ENCODE measurements at places on chromosomes 7 and 10.

- DNase-seq = no peak
These were observed 331.5 kb downstream of the CXCL12 start for GRCh38 chr10:44053391-44053790.

DNA sequence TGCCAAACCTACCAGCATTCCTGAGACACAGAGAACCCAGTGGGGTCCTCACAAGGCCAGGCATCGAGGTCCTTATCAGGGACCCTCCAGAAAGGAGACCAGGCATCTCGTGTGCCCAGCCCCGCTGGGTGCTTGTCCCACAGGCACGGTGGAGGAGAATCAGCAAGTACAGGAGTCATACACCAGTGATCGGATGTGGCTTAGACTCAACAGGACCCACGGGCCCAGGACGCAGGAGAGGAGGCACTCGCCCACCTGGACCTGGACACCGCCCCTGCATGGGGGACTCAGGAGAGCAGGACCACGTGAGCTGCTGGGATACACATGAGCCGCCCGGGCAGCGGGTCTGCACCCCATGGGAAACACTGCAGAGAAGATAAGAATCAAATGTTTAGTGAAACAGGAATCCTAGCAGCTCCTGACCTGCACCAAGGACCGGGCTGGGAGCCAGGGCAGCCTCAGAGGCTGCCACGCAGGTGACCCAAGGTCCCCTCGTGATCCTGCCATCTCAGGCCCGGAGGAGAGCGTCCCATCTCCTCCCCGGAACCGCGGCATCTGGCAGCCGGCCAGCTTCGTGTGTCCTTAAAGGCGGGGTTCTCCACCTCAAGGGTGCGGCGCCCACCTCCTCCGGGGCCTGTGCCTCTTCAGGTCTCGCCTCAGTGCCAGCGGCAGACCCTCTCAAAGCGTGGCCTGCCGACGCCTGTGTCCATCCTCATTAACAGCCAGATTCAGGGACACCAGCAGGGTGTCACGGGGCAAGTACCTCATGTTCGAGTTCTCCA, 59.2 kb downstream of the FOXL3 start:
- no peak for DNase-seq

DNA sequence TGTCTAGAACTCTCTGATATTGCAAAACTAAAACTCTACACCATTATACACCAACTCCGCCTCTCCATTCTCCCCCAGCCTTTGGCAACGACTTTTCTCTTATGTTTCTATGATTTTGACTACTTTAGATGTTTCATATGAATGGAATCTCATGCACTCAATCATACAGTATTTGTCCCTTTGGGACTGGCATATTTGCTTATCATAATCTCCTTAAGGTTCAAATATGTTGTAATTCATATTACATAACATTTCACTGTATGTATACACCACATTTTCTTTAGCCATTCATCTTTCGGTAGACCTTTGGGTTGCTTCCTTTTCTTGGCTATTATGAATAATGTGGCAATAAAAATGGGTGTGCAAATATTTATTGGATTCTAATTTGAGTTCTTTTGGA, 164.4 kb downstream of the ARL4A start:
- DNase-seq = no peak

- no peak for DNase-seq
These were observed 844 bp downstream of the GRM3 start for GRCh38 chr7:86644282-86645224.

DNA sequence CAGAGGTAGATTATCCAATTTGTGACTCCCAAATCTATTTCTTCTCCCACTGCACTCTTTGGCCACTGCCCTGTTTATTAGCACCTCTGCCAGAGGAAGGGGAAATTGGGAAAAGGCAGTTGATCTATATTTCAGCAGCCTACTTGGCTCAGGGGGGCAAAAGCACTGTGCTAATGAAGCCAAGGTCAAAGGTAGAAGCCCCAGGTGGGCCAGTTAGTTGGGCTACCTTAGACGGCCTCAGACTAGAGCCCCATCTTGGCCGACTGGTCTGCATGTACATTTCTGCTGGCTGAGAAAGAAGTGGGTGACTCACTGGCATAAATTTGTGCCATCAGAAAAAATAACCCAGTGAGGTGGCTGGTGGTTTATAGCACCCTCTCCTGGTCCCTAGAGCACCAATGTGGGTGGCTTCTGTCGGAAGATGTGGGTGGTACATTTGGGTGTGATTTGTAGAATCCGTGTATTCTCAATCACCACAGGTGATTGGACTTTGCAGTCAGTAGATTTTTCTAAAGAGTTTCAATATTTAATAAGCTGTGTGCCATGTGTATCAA, 293.3 kb upstream of the MKI67 start:
- DNase-seq = no peak

GRCh38 chr7:28682801-28683200, 270.5 kb downstream of the CREB5 start:
- DNase-seq = no peak

- no peak for DNase-seq
These were observed 8.4 kb downstream of the USP6NL start for GRCh38 chr10:11602919-11603523.

GRCh38 chr7:102832674-102833073, 80.1 kb upstream of the LRRC17 start:
- DNase-seq = no peak

- peak; percentile 42 for DNase-seq
These were observed 36.6 kb upstream of the SPOCK2 start for GRCh38 chr10:72124989-72125388.

DNA sequence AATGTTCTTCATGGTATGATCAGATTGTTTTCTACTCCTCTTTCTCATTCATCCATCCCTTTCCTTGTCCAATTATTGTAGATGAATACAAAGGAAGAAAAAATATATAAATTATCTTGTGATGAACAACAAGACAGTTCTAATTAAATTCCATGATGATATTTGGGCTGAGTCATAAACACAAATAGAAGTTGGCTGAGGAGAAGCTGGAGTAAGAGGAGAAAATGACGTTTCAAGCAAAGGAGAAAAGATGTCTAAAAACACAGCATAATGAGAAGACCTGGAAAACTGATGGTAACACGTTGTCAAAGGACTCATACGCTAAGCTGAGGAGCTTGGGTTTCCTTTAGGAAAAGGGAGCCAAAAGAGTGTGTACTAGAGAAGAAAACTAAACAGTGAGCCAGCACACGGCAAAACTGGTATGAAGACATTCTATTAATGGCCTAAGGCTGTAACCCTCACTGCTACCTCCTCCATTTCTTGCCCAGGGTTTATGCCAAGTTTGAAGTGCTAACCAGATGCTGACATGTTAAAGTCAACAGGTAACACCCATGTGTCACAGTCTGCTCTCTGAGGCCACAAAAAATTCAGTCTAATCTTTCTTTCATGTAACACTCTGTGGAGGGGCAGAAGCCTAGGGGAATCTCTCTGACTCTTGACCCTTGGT, 26.1 kb downstream of the ZFAND4 start:
- DNase-seq = no peak

GRCh38 chr10:129809841-129810240, 154.2 kb downstream of the EBF3 start:
- DNase-seq = no peak

DNA sequence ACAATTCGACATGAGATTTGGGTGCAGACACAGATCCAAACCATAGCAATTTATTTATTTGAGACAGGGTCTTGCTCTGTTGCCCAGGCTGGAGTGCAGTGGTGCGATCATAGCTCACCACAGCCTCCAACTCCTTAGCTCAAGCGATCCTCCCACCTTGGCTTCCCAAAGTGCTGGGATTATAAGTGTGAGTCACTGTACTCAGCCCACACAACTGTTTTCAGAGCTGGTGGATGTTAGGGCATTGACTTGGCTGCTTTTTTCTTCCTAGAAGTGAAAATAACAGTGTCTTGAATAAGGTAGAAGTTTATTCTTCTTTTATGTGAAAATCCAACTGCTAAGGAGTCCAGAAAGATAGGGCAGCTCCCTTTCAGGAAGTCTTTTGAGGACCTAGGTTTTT, 132.1 kb downstream of the CCDC3 start:
- DNase-seq = no peak

- DNase-seq = no peak
These were observed 163.6 kb downstream of the CAMK1D start for GRCh38 chr10:12513003-12513365.

DNA sequence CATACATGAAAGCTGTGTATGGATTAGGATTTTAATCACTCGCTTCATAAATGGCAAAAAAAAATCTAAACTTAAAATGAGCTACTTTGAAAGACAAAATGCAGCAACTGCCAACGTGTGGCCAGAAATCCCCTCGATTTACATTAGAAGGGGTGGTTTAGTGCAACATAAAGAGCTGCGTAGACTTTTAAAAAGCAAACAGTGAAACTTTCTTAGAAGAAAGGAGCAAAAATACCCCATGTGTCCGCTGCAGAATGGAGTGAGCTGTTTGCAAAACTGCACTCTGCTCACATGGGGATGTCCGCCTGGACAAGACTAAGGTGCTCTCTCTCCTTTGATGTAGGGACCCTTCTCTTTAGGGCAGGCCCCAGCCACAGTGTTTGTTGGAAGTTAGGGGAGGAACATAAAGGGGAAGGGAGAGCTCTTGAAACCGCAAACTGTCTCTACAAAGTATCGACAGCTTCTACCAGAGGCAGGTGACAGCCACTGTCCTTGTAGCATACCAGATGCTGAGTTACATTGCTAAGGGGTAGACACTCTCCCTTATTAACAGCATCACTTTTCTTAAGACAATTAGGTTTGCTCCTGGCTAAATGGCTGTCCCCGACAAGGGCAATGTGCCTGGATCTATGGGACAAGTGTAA, 528.1 kb downstream of the KCNMA1 start:
- no peak for DNase-seq

DNA sequence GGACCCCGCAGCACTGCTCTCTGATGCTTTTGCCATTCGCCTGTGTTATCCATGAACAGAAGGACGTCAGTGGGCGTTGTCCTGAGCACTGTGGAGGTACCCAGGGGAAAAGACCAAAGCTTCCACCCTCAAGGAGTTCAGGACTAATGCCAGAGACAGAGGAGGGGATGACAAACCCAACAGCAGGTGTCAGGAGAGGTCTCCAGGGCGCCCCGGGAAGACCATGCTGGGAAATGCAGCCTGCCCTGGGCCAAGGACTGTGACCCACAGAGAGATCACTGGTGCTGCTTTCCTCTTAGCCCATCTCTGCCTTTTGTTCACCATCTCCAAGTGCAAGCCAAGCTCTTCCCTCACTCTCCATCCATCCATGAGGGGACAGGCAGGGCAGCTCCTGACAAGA, 166.8 kb upstream of the PFKP start:
- no peak for DNase-seq

- no peak for DNase-seq
These were observed 49.8 kb upstream of the FAM133B start for GRCh38 chr7:92639966-92640365.

GRCh38 chr10:104170610-104171254, 48.8 kb downstream of the SFR1 start:
- DNase-seq = no peak

- no peak for DNase-seq
These were observed 169.4 kb downstream of the SVIL start for GRCh38 chr10:29465384-29465783.

Data from NCI-H2227 treated with DMSO at 0.1 percent for 48 hours (cell line).